ENCODE measurements at places on chromosomes 16 and 17.

GRCh38 chr16:87921236-87921773, 15.0 kb downstream of the CA5A start:
- no peak for DNase-seq

DNA sequence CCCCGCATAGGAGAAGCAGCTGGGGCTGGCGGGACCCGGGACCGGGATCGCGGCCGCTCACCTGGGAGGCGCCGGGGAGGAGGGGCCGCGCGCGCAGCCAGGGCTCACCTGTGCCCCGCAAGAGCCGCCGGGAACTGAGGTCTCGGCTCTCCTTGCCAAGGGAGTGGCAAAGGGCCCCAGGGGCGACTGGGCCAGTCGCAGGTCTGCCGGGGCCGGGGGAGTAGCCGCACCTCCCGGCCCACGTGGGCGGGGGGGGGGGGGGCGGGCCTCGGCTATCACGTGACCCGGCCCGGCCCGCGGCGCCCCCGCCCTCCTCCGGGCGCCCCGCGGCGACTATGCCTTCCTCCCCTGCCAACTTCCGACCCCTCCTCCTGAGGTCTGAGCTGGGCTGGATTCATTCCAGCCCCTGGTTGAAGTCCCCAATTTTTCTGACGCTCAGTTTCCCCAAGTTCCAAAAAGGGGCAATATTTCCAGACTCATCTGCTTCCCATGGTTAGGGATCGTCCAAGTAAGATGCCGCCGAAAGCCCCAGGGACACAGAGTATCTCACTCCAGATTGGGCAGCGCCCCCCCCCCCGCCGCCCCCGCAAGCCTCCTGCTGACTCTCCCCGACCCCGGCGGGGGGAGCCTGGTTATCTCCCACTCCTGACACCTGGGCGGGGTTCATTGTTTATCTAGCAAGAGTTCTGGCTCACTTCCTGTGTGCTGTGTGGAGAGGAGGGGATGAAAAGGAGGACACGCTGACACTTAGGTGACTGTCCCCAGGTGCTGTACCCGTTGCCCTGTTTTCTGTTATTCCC, at the start of gene TMC6:
TSS of gene TMC6 (minus strand) at position 205 of the 800 bp plus-strand sequence. CDS start 1,923 bp downstream, outside the sequence.
- no peak for DNase-seq

DNA sequence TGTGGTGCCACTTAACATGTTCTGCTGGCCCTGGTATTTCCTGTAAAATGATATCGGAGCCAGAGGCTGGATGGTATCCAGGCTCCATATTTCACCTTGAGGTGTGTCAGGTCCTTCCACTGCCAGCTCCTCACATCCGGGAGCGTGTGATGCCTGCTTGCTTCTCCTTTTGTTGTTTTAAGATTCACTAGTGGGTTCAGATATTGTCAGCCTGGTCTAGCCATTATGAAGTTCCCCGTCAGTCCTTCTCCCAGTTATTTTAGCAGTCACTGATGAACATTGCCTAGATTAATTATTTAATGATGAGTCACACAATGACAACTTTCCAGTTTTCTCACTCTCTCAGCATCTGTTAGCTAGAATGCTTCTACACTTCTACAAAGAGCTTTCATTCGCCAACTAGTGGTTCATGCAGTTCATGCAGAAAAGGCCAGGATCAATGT, 11.3 kb downstream of the DNAAF1 start:
- no peak for DNase-seq

- no peak for DNase-seq
Observed at GRCh38 chr17:945672-946071, 33.9 kb downstream of the NXN start.

DNA sequence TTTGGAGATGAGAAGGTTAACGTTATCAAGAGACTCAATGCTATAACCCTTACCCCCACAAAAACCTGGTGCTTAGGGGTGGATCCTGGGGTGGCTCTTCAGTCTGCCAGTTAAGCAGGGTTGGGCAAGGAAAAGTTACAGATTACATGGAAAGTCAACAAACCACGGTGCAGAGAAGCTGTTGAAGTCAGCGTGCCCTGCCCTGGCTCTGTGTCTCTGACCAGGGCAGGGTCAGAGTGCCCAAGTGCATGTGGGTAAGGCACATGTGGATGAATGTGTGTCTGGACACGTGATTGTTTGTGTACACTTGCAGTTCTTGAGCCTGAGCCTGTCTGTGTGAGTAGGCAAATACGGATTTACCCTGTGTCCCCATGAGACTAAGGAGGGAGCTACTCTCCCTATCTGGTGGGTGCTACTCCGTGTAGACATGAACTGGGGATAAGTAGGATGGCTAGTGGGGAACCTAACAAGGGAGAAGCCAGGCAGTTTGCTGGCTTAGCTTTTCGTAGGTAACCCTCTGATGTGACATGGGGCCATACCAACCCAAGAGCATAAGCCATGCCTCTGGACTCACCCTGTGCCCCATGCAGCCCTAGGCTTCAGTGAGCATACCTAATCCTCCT, 5.5 kb downstream of the IGFBP4 start:
- DNase-seq = no peak

GRCh38 chr16:52634104-52634503, 87.2 kb upstream of the TOX3 start:
- no peak for DNase-seq

DNA sequence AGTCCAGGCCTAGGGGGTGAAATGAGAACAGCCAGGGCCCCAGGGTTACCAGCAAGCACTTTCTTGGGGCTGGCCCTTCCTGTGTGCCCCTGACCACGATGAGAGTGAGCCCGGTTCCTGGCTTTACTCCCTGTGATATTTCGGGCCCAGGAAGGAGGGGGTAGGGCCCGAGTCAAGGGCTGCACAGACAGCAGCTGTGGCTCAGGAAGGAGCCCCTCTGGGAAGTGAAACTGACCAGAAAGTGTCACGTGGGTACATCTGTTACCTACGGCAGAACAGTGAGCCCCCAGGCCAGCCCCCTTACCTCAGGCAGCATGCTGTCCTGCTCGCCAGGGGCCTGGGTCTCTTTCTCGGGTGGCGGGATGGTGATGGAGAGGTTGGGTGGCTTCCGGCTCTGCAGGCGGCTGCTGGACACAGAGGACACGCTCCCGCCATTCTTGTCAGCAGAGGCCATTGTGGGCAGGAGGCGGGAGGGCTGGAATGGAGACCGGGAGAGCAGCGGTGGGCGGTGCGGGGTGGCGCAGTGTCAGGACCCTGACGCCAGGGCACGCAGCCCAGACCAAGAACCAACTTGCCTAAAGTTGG, 13.8 kb downstream of the AANAT start:
- no peak for DNase-seq

- no peak for DNase-seq
Observed at GRCh38 chr16:65545413-65545956, 423.6 kb upstream of the CDH11 start.

DNA sequence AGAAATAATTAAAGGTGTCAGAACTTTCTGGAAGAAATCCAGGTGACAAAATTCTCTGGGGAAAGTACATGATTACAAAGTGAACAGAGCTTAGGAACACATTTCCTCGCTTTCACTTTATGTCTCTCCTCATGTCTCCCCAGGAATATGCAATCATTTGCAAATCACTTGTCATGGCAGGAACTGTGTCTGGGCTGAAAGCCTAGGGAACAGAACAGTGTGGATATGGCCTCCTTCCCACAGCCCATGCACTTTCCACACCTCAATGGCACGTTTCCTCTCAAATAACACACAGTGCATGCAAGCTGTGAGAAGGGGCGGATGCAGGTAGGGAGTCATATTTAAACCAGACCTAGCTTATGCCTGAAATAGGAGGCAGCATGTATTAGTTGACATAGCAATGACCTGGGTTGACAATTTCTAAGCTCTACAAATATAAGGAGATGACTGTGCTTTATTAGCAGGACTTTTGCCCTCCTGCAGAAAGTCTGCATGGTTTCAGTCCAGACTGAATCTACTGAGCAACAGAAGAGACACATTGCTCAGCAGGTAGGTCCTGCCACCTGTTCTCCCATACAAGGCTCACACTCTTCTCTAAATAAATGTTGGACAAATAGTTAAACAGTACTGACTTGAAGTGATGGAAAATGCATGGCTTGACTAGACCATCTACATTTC, 236.0 kb upstream of the ELAC2 start:
- no peak for DNase-seq

- no peak for DNase-seq
Observed at GRCh38 chr17:20200016-20200795, 191.0 kb downstream of the SPECC1 start.

DNA sequence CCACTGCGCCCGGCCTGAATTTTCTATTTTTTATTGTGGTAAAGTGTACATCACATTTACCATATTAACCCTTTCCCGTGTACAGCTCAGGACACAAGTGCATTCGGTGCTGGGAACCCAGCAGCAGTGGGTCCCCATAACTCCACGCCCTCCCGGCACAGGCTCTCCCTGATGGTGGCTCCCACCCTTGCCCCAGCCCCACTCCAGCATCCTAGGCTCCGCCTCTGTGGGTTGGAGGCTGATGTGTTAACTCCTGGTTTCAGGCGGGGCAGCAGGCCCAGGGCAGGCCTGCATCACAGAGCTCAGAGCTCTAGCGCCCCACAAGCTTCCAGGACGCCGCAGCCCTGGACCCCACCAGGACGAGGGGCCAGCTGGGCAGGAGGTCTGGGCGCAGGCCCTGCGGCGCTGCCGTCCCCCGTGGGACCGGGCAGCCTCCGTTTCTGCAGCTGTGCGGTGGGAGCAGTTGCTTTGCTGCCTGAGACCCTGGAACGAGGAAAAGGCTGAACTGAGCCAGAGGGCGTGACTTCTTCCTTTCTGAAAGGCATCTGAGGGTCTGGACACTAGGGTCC, 19.6 kb downstream of the ZFPM1 start:
- DNase-seq = no peak

GRCh38 chr17:8739097-8739496, 5.5 kb downstream of the CCDC42 start:
- no peak for DNase-seq

DNA sequence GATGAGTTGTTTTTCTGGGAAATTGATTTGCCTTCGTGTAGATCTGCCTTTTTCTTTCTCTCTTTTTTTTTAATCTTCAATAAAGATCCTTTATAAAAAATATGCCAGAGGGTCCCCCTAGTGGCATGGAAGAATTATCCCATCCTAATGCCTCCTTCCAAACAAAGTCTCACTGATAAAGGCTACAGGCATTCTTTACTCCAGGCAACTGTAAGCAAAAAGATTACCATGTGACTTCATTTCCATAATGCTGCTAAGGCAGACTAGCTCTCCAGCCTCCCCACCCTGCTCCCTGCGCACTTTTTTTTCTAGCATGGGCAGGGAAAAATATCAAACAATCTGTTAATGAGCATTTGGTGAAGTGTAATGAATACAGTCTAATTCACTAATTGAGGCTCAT, 220.2 kb upstream of the CDH8 start:
- no peak for DNase-seq

DNA sequence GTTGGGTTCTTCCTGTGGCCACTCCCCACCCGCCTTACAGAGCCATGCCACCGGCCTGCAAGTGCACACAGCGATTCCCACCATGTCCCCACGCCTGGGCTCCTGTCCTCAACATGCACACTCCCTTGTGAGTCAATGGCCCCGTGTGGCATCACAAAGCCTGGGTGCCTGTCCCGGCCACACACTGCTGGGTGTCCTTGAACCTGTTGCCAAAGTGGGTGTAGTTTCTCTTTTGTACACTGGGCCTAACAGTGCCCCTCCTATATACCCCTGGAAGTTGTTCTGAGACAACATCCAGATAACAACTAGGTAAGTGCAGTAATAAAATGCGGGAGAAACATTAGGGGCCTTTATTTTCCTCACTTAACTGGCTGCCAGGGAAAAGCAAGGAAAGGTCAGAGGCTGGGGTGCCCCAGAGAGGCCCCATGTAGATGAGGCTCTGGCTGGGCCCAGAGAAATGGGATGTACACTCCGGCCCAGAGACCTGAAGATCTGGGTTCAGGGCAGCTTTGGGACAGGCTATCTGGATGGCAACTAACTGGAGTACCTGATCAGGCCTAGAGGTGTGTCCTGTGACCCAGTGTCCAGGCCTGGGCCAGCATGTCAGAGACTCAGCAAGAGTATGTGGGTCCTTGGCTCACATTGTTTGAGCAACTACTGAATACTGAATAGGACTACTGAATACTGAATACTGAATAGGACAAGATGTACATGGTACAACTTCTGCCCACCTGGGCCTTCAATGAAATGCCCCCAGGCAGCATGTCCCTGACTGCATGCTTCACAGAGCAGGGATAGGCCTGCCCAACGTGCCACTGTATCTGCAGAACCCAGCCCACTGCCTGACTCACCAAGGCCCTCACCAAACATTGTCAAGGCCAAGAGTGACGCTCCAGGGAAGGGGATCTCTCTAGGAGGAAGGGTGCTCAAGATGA, 8.3 kb downstream of the ABCC3 start:
- DNase-seq = no peak

DNA sequence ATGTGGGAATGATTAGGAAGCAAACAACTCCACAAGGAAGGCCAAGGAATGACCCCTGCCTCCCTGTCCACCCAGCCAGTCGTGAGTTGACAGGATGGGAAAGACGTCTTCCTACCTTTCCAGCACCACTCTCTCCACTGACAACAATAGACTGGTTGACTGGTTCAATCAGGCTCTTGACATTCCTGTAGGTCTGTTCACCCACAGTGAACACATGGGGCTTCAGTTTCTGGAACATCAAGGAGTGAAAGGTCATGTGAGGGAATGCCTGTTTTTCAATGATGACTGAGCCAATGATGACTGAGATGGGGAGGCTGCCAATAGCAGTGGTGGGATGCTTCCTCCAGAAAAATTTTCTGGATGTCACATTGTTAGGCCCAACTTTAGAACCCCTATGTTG, 9.6 kb downstream of the MYO19 start:
- no peak for DNase-seq

DNA sequence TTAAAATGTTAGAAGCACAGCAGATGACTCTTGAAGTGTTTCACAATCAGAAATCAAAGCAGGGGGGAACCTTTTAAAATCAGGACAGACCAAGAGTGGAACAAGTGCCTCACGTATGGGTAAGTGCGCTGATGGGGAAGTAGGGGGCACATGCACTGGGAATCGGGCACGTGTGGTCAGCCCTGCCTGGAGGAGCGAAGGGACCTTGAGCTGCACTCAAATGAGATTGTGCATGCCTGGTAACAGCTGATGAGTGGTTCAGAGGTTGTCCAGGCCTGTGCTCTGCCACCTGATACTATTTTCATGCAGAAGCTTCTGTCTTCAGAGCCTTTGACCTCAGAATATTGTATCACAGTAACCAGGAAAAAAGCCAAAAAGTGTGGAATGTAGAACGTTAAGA, 13.7 kb upstream of the XYLT2 start:
- DNase-seq = no peak

DNA sequence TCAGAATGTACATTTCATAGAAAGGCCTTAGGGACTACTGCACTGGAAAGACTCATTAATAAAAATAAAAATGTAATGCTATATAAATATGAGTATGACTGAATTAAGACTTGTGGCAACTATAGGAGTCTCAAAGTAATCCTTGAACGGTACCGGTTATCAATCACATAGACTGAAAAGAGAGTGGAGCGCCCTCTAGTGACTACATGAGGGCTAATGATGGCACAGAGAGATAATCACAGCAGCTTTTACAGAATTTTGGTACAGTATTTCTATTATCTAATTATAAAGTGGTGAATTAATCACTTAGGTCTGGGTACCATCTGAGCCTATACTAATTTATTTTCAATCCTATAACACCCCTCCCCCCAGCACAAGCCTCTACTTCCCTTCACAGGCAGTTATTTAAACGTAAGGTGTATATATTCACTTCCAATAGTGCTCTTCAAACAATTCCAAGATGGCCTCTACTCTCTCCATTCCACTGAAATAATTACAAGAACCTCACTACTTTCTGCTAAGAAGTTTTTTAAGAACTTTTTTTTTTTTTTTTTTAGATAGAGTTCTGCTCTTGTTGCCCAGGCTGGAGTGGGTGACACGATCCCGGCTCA, 40.7 kb upstream of the ANKFY1 start:
- DNase-seq = no peak

GRCh38 chr16:84825896-84826557, 6.2 kb downstream of the CRISPLD2 start:
- no peak for DNase-seq

- DNase-seq = no peak
Observed at GRCh38 chr17:44956998-44957981, 9.7 kb upstream of the KIF18B start.

Data from AG04449 (cell line).